ENCODE measurements at places on chromosomes 5 and 9.

DNA sequence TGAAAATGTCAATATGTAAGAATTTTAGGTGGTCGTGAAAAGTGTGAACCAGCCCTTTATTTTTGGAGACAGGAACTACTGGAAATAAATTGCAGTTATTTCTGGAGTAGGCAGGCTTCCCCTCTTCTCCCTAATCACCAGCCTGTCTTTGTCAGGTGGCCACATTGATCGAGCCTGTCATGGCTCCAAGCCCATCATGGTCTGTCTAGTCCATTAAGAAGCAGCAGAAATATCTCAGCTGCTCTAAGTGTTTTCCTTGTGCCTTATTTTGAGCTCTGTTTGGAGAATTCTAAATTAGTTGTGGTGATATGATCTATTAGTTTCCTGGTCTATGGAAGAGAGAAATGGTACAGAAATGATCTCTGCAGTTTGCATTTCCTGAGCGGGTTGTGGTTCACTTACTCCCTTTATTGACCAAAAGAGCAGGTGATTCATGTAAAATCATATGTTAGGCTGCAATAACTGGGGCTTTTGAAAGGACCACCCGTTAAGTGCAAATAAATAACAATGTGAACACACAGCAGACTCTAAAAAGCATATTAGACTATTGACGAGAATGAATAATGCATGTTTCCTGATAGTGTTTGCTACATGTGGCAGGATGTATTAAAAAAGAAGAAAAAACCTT, 42.3 kb downstream of the BASP1 start:
- no peak for DNase-seq

DNA sequence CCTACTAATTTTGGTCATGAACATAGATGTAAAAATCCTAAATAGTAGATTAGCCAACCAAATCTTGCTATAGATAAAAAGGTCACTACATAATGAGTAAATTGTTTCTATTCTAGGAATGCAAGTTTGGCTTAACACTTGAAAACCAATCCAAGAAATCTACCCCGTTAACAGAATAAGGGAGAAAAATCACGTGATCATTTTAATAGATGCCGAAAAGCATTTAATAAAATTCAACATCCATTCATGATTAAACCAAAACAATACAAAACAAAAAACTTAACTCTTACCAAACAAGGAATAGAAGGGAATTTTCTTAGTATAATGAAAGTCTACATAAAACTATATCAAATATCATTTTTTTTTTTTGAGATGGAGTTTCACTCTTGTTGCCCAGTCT, 20.7 kb upstream of the SMU1 start:
- no peak for DNase-seq

GRCh38 chr5:72608926-72609325, 101.7 kb upstream of the ZNF366 start:
- DNase-seq = no peak

- DNase-seq = no peak
These were observed 208.8 kb downstream of the DNAH5 start for GRCh38 chr5:13735691-13736090.

DNA sequence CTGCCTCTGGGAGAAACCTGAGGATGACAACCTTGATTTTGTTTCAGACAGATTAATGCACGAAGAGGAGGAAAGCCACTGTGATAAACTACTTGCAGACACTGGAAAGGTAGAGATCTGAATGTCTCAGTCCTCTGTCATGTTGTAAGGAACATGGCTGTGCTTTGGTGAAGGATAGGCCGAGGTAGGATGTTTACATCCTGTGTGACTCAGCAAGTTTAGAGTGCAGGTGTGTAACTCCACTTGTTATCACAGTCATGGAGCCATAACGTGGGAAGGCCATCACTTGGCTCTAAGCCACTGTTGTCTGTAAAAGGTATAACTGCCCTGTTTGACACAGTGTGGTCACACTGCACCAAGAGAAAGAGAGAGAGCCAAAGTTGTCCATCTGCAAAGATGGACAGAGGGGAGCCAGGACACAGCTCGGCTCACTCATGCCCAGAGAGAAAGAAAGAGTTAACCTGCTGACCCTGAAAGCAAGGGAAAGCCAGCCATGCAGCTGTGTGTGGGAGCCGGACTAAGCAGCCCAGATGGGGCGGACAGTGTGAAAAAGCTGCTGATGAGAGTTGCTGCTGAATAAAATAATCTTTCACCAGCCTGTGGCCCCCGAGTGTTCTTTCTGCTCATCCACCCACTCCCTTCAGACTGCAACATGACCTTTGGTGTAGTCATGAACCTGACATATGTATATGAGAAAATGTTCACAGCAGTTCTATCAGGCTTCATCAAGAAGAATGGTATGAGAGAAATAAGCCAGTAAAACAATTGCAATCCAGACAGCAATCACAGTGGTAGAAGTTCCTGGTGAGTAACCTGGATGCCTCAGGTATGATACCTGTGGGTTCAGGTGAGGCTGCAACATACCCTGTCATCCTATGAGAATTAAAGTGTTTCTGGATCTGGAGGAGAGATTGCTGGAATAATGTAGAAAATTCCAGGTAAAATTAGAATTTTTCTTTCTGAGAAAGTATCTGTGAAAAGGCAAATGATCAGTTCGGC, 115.9 kb downstream of the TARS1 start:
- DNase-seq = no peak

GRCh38 chr5:138489683-138490061, 24.4 kb downstream of the EGR1 start:
- DNase-seq = no peak

DNA sequence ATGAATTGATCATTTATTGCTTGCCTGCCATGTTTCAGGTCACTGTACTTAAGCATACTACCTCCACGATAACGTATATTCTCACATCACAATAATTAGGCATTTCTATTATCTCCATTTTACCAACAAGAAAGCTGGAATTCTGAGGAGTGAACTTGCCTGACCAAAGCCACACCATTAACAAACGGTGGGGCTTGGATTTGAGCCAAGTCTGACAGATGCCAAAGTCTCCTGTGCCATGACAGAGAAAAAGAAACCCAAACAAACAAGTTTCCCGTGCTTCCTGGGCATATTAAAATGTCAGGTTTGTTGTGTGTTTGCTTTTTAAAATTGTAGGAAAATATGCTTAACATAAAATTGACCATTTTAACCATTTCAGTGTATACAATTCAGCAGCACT, 40.8 kb upstream of the KCNV2 start:
- no peak for DNase-seq

Data from globus pallidus (tissue), 1 donor.